ENCODE measurements at places on chromosomes 16 and 17.

DNA sequence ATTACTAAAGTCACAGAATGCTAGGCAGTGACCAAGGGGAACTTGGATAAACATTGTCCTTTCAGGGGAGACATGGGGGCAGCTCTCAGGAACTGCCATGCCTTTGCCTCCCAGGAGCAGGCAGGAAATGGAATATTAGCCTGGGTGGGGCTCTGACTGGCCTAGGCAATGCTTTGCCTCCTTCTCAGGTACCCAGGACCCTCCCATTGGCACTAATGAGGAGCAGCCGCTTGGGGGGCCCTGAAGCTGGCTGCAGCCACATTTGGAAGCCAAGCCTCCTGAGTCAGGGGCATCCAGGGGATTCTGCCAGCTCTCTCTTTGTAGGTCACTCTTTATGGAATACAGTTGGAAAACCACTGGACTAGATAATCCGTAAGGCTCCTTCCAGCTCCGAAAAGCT, 5.5 kb downstream of the CPSF4L start:
- no peak for DNase-seq

DNA sequence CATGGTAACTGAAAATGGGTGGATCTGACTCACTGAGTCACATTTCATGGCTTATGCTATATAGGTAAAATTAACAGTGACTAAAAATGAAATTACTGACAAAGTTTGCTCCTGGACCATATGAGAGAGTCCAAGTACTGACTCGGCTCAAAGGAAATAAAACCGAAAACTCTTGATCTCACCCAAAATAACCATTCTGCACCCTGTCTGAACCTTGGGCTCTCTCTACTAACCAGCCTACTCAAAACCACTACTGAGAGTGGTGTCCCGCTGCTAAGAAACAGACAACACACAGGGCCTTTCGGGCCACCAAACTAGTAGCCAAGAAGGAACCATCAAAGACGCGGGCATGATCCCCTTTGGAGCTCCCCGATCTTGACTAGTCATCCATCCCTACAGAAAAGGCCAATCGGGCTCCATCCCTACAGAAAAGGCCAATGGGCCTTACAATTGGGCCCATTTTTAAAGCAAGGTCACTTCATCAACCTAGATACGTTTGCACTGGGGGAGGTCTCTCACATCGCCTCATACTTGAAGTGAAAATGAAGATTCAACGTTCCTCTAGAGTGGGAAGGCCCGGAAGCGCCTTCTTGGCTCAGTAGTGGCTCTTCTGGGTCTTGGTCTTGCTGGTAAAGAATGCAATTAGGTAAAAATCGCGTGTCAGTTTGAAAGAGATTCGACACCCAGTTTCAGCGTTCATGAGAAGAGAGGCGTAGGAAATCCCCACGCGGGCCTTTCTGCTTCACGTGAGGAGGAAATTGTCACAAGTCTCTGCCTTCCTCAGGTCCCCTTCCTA, 720 bp upstream of the ZPBP2 start:
- no peak for DNase-seq

- no peak for DNase-seq
Measured at GRCh38 chr16:57434003-57434402, 13.2 kb downstream of the CIAPIN1 start.

DNA sequence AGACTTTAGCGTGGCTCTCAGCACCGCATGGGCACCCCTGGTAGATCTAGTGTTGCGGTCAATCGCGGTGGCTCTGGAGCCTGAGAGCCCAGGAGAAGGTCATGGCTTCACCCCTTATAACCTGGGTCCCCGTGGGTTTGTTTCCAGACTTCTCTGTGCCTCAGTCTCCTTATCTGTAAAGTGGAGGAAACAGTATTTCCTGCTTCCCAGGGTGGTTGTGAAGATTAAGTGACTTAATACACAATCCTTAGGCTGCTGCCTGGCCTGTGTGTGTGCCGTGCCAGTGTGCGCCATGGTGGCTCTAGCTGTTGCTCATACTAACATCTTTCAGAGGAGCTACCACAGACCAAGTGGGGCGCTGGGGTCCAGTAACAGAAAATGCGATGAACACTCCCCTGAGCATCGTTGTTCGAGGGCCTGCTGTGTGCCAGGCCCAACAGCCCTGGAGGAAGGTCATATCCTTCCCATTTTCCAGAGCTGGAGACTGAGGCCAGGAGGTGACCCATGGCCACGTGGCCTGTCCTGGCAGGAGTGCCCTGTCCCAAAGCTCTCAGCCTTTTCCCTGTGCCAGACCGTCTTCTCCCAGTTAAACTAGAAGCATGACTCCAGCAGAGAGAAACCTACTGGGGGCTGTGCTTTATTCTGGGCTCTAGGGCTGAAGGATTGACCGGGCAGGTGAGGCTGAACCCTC, 70.1 kb downstream of the CMIP start:
- no peak for DNase-seq

- no peak for DNase-seq
Measured at GRCh38 chr17:34503528-34504195, 75.7 kb upstream of the TMEM132E start.

- DNase-seq = no peak
Measured at GRCh38 chr17:63364944-63365343, 81.2 kb downstream of the CYB561 start.

DNA sequence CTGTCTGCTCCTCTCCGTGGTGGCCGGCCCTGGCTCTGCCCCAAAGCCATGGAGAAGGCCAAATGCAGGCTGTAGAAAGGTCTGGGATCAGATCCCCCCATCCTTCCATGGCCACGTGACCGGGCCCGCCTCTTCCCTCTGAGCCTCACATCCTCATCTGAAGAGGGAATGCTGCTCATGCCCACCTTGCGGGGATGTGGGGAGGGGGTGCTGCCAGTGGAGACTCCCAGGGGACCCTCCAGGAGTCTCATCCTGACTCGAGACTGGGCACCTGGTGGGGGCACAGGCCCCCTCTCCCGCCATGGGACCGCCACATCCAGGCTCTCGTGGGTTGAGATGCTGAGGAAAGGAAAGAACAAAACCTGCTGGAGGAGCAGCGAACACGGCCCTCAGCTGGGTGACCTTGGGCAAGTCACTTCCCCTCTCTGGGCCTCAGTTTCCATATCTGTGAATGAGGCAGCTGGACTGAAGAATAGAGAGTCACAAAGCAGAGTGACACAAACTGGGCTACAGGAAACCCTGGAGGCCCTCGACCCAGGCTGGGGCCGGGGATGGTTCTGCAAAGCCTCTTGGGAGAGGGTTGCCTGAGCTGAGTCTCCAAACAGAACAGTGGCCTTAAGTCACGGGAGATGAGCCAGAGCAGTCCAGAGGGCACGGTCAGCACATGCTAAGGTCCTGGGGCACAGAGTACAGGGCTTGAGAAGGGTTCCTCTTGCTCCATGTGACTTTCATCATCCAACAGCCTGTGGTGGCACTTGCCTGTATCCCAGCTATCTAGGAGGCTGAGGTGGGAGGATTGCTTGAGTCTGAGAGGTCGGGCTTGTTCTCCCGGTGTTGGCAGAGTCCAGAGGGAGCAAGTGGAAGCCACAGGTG, 30.1 kb downstream of the SOCS1 start:
- DNase-seq = no peak

- no peak for DNase-seq
Measured at GRCh38 chr17:55224746-55225145, 40.0 kb upstream of the HLF start.

DNA sequence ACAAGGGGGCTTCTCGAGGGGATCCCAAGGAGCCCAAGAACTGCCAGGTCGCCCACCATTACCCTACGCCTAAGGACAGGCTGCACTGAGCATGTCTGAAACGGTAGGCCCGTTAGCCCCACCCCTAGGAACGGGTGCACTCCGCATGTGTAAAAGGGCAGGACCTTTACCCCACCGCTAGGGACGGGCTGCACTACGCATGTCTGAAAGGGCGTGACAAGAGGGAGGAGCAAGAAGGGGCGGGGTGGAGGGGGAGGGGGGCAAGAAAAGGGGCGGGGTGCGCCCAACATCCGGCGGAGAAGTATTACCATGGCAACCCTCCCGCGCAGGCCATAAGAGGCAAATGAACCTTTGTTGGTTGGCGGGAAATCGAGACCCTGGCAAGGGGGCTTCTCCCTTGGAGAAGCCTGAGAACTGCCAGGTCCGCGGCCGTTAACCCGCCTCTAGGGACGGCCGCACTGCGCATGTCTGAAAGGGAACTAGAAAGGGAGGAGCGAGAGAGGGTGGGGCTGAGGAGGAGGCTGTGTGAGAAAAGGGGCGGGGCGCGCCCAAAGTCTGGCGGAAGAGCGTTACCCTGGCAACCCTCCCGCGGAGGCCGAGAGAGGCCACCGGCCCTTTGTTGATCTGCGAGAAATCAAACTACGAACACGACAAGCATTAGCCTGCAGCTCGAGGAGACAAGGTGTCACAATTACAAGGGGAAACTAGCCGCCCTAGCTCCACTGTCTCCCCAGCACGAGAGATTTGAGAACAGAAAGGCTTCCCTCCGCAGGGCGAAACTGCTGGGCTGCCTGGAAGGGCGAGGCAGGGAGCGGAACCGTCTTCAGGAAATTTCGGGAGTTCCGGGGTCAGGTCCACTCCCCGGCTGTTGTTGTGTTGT, 2046.8 kb downstream of the TP53TG3F start:
- DNase-seq = no peak

DNA sequence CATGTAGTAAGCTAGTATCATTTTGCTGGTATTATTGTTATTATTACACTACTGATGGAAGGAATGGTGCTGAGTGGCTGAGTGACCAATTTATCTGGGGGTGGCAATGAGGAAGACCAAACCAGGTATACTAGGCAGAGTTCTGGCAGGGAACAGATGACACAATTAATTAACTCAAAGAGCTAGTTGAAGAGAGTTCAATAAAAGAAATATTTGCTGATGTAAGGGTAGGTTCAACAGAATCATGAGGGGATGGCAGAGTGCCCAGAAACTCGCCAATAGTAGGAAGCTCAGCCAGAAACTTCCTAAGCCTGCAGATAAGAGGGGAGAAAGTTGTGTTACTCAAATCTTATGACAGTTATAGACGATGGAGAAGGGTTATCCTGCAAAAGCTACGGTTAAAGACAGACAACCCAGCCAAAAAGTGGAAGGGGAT, 352.5 kb downstream of the KCNJ2 start:
- DNase-seq = no peak

DNA sequence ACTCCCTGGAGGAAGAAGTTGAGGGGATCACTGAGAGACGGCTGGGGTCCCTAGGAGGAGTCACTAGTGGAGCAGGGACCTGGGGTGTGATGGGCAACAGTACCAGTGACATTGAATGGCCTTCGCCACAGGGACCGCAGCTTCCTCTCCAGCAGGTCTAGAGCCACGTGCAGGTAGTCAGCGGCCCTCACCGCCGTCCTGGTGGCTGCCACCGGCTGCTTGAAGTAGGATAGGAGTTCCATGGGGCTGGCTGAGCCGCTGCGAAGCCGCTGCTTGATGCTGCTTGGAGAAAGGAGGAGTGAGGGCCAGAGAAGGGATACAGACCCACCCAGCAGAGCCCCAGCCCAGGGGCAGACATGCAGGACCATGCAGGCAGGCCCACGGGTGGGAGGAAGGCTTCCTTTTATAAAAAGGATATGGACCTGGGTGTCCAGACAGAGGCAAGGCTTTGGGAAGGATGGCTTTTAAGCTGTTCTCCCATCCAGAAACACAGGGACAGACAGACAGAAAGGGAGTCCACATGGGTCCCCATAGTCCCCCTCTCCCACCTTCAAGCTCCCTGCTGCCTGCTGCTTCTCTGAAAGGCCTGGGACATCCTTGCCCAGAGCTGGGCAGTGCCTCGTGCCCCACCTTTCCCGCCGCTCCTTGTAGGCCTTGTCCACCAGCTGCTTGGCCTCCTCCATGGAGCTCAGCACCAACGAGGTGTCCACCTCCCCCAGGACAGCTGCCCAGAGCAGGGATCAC, 827 bp downstream of the MPO start:
- DNase-seq = no peak

DNA sequence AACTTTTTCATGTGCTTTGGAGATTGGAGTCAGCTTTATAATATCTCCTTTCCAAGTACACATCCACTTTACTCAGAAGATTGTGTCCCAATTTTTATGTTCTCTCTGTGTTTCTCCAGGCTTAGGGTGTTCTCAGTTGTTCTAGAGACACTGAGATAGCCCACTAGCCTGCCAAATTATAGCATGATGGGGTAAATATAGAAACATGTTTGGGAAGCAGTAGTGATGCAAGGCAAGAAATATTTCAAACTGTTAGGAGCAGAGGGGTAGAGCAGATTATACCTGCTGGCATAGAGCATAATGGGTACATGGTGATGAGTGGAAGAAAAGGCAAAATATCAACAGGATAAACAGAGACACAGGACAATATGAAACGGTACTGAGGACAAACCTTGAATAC, 12.4 kb downstream of the SLFN11 start:
- DNase-seq = no peak

DNA sequence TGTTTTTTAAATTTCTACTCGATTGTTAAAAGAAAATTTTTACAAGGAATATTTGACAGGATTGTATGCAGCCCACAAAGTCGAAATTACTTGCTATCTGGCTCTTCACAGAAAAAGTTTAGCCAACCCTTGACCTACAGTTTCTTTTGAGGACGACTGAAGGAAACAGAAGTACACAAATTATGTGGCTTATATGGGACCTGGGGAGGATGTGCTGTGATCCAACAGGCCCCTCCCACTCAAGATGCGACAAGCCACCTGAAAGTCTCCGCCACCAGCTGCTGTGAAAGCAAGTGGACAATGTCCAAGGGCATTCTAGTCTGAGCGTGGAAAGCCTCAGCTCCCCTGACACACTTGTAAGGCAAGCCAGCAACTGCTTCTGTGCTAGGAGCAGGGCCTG, 42.4 kb upstream of the SLC25A19 start:
- no peak for DNase-seq

- DNase-seq = no peak
Measured at GRCh38 chr16:54460263-54460860, 173.8 kb upstream of the IRX3 start.

DNA sequence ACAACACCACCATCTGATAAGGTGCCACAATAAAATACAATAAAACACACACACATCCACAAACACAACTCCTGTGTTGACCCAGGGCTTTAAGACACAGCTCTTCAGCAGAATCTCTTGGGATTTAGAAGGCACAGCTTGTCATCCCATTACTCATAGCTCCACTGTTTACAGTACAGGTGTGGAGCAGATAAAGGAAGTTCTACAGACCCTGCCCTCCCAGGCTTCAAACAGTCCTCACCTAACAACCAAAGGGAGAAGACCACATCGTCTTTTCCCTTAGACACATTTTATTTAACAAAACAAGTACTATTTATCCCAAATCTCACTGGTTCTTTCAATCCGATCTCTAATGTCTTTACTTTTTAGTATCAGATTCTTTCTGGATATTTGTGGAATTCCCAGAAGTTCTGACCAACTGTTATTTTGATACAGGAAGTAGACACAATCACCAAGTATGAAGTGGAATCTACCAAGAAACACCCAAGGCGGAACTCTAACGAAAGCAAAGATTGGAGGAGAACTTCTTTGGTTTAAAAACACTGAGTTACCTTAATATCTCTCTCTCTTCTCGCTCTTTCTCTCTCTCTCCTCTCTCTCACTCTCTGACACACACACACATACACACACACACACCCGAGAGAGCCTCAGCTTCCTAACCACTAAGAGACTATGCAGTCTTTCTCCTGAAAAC, 46.1 kb downstream of the CYTH1 start:
- no peak for DNase-seq

- DNase-seq = no peak
Measured at GRCh38 chr17:39357986-39358385, 43.4 kb downstream of the FBXL20 start.

- DNase-seq = no peak
Measured at GRCh38 chr17:12738624-12739023, 50.7 kb upstream of the ARHGAP44 start.

Data from HuH-7 (cell line).